ENCODE measurements at places on chromosomes 2 and 18.

DNA sequence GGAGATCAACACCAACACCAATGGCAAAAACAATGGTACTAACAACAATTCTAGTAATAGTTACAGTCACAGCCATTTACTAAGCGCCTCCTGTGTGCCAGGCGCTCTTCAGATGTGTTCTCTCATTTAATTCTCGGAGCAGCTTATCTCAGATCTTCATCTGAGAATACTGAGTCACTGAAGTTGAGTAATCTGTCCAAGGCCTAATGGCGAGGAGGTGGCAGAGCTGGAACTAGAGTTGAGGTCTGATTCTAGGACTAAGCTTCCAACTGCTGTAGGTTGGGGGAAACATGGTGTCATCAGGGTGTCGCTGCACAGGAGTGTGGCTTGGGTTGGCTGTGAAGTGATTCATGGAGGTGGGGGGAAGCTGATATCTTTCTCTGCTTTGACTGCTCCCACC is 156.1 kb downstream of the DYSF start:
- DNase-seq = no peak

GRCh38 chr2:8193146-8193545 is 488.7 kb upstream of the ID2 start:
- DNase-seq = no peak

GRCh38 chr2:80009211-80009610 is 295.3 kb downstream of the LRRTM1 start:
- DNase-seq = no peak

DNA sequence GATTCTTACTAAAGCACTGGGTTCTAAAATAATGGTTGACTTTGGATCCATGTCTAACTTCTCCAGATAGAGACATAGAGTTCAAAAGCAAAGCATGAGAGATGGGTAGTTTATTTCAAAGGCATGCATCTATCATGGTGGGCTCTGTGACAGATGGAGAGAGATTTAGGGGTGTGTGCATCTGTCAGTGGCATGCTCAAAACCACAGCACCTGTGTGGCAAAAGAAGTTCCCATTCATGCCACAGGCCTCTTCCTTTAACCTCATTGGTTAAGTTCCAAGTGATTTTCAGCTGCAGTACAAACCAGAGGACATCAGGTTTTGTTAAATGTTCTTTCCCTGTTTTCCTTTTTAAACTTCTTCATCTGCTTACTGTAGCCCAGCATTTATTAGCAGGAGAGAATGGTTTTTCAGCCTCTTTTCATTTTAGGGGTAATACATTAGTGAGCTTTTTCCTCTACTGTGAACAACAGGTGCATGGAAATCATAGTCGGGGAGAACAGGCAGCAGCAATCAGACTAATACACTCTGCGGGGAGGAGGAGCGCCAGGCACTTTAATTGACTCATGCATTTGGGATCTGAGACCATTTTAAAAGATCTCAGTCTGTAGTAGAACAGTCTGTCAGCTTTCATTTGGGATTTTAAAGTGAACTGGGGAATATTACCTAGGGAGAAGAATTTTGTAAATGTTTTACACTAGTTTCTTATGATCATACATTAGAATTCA is 52.4 kb upstream of the UPP2 start:
- DNase-seq = no peak

- no peak for DNase-seq
Observed at GRCh38 chr2:184860744-184861143, 262.4 kb downstream of the ZNF804A start.

DNA sequence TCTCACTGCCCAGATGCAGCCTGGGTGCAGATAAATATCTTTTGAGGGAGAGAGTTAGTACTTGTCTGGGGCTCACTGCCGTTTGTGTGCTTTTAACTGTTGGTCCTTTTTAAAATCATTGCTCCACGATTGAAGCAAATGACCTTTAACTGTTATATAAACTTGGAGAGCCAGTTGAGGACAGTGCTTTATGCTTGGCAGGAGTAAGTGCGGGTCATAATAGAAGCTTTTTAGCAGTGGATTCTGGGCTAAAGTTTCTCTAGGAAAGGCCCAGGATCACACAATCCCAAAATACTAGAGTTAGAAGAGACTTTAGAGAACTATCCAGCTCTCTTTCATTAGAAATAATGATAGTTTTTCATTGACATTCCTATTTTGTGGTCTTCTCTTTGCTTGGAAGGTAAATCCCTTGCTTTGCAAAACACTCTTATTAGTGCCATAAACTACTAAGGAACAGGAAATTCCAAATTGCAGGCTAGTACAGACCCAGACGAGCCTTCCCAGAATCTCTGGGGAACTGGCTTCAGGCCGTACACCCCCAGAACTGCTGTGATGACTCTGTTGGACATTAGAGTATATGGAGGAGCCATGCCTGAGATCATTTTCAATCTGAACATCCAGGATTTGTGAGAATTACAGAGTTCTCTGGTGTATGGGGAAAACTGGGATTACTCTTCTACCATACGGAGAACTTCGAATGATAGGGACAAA is 19.1 kb downstream of the LIMS1 start:
- DNase-seq = peak; percentile 46

DNA sequence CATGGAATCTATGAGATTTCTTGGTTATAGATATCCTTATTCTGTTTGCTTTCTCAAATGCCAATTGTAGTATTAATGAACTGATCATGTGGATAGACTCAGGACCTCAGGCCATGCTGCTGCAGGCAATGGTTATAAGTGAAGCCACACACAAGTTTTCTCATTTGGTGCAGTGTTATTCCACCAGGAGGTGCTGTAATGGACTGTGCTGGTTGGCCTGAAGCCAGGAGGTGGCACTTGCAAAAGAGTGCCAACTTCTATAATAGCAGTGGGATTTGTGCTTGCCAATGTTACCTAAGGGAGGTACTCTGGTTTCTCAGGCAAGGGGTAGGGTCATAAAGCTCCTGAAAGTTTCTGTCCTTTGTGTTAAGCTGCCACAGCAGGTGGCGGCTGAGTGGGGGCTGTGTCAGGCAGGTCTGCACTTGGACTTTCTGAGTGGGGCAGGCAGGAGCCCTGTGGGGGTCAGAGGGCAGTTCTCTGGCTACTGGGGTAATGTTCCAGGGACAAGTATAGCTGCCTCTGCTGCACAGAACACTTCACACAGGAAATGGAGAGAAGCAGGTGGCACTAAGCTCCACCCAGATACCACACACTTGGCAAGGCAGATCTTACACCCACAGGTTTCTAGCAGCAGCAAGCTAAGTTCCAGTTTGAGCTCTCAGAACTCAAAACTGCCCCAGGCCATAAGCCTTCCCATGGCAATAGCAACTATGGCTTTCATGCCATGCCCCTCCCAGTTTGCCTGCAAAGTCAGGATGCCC is 352.6 kb upstream of the CWC22 start:
- no peak for DNase-seq

GRCh38 chr2:181235683-181236459 is 221.3 kb upstream of the ITGA4 start:
- no peak for DNase-seq

DNA sequence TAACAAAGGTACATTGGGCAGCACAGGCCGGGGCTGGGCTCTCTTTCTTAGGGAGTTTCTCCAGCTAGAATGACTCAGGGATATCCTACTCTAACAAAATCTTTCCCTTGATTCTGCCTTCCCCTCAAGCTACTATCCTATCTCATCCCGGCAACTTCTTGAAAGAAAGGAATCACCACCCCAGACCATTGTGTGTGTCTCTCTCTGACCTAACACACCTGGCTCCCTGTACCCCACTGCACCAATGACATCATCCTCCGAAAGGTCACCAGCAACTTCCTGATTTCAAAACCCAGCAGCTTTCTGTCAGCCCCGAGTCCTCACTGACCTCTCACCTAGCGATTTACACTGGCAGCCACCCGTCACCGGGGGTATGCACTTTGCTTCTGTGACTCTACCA is 72.1 kb upstream of the MAP4K4 start:
- no peak for DNase-seq
